ENCODE measurements at places on chromosomes 7 and 10.

GRCh38 chr10:427761-428519 lies 261.5 kb downstream of the DIP2C start:
- no peak for DNase-seq

- no peak for DNase-seq
Observed at GRCh38 chr7:126790763-126791162, 462.0 kb downstream of the GRM8 start.

DNA sequence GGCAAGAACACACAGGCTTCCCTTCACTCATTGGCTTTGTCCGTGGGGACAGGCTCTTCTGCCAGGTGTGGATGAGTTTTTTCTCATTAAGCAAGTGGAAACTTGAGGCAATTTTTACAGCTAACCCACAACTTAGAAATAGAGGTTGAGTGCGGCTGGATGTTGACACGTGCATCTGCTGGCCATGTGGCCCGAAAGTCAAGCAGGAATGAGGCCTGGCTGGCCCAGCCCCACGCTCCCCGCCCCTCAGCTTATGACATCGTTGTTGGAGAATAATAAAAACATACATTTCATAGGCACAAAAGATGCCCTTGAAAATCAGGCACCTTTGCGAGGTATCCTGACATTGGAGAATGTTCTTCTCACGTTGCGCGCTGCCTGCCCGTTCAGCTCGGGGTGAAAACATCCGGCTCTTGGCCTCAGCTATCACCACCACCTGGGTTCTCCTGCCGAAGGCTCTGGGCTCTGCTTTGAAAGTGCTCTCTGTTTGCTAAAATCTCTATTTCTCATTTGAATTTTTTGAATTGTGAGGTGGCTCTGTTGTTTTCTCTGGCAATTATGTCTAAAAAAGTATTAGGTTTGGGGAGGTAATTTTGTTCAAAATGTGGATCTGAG lies 310.7 kb downstream of the WDR37 start:
- no peak for DNase-seq

- DNase-seq, result no peak
Observed at GRCh38 chr10:132542086-132542775, 4.6 kb downstream of the INPP5A start.

- no peak for DNase-seq
Observed at GRCh38 chr7:109611656-109612055, 1042.0 kb downstream of the DNAJB9 start.

- DNase-seq, result no peak
Observed at GRCh38 chr10:20870834-20871233, 26.3 kb downstream of the NEBL start.

GRCh38 chr7:46239846-46240245 lies 318.8 kb upstream of the IGFBP3 start:
- DNase-seq, result no peak

DNA sequence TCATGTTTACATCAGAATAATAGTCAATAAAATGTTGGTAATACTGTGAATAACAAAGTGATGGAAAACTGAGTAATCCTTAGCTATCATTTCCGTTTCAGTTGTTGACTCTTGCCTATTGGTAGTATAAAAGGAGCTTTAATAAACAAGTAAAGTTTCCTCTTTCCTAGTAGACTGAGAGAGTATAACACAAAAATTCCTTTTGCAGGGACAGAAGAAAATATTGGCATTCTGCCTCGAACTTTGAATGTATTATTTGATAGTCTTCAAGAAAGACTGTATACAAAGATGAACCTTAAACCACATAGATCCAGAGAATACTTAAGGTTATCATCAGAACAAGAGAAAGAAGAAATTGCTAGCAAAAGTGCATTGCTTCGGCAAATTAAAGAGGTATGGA lies 9.4 kb downstream of the KIF20B start:
- DNase-seq, result no peak

- DNase-seq, result peak; percentile 89
Observed at GRCh38 chr10:101041252-101041761, 10.3 kb downstream of the SFXN3 start.

All from HTR-8/SVneo (cell line).